Activated naive CD4-positive, alpha-beta T cell (primary cell): ENCODE measurements at places on chromosomes 4 and X.
A peak's percentile ranks its signal among the peaks of the same experiment; 100 is the strongest.

DNA sequence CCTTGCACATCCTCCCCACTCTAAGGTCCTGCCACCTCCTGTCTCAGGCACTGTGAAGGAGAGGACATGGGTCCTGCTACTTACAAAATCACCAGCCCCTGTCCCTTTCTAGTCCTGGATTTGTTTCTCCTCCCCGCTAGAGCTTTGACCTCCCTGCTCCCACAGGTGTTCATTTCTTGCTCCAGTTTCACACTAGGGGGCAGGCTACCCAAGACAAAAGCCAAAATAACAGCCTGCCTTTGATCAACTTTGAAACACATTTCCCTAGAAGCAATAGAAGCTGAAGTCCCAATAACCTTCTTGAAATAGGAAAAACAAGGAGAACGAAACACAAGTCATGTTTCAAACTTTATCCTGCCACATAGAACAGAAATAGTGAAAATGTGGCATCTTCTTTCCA, 164.4 kb downstream of the QDPR start:
- no peak for DNase-seq

DNA sequence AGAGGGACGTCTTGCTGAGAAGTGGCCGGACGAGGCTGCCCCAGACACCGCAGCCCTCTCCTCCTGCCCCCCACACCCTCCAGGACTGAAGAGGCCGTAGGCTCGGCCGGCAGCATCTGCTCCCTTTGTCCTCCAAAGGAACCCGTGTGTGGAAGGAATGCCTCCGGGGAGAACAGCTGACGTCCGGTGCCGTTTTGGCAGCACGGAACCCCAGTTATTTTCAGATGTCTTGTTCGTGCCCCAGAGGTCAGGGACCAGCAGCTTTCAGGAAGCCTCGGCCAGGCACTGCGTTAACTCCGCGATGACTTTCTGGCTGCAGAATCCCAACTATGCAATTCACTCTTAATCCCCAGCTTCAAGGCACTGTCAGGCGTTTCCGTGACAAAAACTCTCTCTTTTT, 10.9 kb upstream of the PPP2R3B start:
- DNase-seq, result no peak

DNA sequence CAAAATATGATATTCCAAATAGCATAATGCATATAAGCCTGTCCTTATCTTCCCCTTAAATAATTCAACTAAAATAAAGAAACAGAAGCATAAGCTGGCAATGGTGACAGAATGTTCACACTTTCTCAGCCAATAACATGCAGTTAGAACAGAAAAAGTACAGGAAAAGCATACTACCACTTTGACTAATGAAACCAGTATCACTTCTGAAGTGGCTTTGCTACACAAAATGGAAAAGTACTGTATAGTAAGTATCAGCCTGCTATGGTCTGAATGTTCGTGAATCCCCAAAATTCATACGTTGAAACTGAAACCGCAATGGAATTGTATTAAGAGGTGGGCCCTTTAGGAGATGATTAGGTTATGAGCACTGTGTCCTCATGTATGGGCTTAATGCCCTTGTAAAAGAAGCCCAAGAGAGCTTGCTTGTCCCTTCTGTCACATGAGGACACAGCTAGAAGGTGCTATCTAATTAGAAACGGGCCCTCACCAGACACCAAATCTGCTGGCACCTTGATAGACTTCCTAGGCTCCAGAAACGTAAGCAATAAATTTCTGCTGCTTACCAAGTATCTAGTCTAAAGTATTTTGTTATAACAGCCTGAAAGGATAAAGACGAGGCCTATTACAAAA, 102.6 kb downstream of the PRDM5 start:
- DNase-seq, result no peak

DNA sequence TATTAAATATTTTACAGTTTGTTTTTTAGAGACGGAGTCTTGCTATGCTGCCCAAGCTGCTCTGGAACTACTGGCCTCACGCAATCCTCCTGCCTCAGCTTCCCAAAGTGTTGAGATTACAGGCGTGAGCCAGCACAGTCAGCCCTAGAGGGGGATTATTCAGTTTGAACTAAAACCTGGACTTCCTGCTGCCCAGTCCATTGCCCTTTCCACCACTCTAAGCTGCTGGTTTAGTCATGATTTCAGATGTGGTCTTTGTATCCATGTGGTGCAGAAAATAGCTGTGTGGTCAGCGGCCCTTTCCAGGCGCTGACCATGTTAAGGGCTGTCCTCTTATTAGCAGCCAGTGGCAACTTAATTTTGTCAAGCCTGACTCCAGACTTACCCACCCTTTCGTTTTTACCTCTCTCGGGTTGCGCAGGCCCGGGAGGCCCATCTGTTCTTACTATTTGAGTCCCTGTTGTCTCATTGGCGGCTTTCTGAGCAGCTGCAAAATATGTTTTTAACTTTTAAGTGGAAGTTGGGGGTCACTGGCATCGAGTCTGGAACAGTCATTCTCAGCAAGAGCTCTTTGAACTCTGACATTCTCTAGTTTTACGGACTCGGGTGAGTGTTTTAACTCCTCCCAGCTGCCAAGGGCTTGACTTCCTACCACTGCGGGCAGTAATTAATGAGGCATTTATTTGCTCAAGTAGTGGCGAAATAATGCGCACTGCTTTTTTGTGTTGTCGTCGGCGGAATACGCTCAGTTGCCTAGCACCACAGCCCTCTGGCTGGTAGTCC, 773 bp upstream of the VMA21 start:
- peak; percentile 28 for DNase-seq

DNA sequence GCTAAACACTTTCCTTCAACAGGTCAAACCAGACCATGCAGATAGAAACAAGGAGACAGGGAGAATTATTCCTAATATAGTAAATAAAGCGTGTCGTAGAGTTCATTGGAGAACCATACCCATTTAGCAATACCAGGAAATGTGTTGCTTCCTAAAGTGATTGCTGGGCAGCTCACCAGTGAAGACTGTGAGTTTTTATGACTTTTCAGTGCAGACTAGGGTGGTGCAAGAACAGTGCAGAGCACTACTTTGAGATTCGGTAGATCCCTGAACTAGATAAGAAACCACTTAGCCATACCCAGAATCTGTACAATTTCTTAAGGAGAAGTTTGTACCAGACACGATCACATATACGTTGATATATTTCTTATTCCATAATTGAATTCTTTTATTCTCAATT, 87.4 kb downstream of the EMCN start:
- DNase-seq, result no peak

GRCh38 chr4:4385729-4386295, 1.1 kb upstream of the NSG1 start:
- no peak for DNase-seq
